ENCODE measurements at places on chromosomes 7 and 10.
A peak's percentile ranks its signal among the peaks of the same experiment; 100 is the strongest.

- DNase-seq: peak; percentile 10
Observed at GRCh38 chr7:143214789-143215679, 6.8 kb upstream of the TAS2R40 start.

GRCh38 chr7:21300692-21301091 is 127.2 kb upstream of the SP4 start:
- no peak for DNase-seq

GRCh38 chr7:105429746-105430612 is 41.3 kb upstream of the SRPK2 start:
- no peak for DNase-seq

- DNase-seq: no peak
Observed at GRCh38 chr10:26903431-26904217, 42.9 kb upstream of the ABI1 start.

DNA sequence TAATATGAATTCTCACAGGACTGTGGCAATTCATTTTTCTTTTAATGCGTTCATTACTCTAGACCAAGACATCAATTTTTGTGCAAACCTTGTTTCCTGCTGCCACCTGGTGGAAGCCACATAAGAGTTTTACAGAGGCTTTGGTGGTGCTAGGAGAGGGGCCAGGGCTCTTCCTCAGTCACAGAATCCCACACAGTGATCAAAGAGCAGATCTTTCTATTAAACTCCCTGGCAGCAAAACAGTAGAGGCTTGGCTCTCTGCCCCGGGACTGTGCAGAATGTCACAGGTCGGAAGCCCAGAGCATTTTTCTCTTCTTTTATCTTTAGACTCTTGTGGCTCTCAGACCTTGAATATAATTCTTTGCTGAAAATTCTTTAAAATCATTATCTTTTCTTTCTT is 506.4 kb upstream of the C7orf33 start:
- no peak for DNase-seq

DNA sequence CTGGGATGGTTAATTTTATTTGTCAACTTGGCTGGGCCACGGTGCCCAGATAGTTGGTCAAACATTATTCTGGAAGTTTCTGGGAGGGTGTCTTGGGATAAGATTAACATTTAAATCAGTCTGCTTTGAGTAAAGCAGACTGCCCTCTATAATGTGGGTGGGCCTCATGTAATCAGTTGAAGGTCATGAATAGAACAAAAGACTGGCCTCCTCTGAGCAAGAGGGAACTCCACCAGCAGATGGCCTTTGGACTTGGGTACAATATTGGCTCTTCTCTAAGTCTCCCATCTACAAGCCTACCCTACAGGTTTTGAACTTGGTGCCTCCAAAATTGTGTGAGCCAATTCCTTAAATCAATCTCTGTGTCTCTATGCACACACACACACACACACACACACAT is 61.8 kb downstream of the PLXNA4 start:
- no peak for DNase-seq

DNA sequence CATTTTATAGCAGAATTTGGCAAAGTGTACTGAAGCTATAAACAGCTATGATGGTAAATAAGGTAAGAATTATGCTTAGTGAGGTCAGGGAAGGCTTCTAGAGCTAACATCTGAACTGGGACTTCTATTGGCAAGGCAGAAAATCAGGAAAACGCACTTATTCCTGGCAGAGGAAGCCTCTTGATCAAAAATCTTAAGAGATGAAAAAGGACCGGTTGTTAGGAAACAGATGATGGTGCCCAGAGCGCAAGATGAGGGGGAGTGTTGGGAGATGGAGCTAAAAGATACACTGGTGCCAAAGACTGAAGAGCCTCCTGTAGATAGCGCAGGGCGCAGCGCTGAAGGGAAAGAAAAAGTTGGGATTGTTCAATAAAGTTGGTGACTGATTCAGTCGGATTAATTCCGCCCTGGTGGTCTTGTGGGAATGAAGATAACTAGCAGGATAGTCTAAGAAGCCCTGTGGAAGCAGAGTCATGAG is 550 bp upstream of the CALU start:
- no peak for DNase-seq

GRCh38 chr10:24231200-24231599 is 22.3 kb downstream of the KIAA1217 start:
- no peak for DNase-seq

- no peak for DNase-seq
Observed at GRCh38 chr7:24049296-24049695, 234.7 kb upstream of the NPY start.

DNA sequence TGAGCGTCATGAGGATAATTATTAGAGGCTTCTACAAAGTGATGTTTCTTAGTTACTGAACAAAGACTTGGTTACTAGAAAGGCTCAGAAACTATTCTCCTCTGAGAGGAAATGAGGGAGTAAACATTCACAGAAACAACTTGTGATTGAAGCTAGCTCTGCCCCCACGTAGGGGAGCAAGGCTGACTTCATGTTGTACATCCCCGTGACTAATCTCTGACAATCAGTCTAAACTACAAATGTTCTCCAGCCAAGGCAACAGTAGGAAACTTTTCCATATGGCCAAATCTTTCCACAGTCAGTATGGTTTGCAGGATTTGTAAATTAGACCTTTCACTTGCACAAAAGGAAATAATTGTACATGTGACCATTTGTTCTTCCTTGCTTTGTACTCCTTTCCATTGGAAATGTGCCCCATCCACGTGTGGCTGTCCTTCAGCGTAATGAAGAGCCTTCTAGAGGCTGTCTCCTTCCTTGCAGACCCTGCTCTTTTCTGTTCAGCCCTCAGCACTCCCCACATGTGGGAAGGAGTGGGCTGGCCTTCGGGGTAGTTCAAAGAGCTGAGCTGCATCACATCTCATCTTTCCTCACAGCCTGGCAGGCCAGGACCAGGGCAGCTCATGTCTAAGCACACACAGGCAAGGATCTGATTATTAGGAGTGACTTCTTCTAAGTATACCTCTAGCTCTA is 93.5 kb downstream of the PCGF5 start:
- no peak for DNase-seq

DNA sequence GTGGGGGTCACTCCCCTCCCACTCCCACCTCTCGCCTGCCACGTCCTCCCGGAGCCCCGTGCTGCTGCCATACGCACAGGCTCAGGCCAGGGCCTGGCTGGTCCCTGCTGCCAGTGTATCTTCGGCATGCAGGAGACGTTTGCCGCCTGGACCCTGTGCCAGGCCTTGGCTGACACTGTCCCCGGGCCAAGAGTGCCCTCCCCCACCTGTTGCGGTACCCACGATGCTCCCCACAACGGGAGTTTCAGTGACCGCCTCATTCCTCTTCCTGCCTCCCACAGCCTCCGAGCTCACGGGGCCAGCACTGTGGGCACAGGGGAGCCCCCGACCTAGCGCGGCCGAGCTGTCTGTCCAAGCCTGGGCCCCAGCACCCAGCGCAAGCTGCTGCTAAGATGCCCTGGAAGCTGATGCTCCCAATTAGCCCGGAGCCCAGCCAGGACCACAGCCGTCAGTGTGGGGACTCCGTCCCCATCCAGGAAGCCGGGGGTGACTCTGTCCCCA is 7.4 kb downstream of the TTYH3 start:
- no peak for DNase-seq

DNA sequence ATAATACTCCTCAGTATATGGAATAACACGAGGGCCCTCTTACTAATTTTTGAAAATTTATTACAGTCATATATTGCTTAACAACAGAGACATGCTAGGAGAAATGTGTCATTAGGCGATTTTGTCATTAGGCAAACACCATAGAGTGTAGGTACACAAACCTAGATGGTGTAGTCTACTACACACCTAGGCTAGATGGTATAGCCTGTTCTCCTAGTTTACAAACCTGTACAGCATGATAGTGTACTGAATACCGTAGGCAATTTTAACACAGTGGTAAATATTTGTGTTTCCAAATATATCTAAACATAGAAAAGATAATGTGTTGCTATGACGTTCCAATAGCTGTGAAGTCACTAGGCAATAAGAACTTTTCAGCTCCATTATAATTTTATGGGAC is 12.8 kb downstream of the OR2F1 start:
- DNase-seq: no peak

GRCh38 chr10:62736168-62736546 is 68.4 kb upstream of the ADO start:
- DNase-seq: no peak

- no peak for DNase-seq
Observed at GRCh38 chr7:158614700-158615099, 27.1 kb upstream of the PTPRN2 start.

DNA sequence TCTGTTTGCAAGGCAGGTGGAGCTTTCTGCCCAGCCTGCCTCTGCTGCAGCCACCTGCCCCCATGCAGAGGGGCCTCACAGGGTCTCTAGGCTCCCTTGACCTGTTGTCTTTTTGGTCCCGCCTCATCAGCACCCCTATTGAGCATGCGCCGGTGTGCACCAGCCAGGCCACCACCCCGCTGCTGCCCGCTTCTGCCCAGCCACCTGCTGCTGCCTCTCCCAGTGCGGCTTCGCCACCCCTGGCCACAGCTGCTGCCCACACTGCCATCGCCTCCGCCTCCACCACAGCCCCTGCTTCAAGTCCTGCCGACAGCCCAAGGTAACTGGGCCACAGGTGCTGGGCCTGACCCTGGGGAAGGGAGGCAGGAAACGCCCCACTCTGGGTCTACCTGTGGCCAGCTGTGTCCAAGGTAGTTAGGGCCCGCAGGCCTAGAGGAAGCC is 38.1 kb downstream of the LDB3 start:
- DNase-seq: no peak

- DNase-seq: no peak
Observed at GRCh38 chr10:119320981-119321380, 113.6 kb downstream of the GRK5 start.

DNA sequence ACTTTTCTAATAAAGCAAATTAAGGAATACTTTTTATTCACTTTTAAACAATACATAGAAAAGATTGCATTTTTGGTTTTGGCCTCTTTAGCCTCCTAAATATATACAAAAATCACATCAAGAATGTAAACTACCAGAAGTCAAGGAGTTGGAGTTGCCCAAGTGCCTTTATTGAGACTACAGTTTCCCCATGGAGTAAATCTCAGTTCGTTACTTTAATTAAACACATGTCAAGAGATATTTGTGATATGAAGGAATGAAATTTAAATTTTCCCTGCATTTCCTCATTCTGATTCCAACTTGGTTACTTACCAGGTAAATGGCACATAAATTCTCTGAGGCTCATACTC is 492.9 kb downstream of the TNS3 start:
- no peak for DNase-seq

GRCh38 chr10:91976317-91977051 is 52.9 kb downstream of the BTAF1 start:
- DNase-seq: no peak

- DNase-seq: peak; percentile 83
Observed at GRCh38 chr10:87862679-87863052, 667 bp downstream of the KLLN start.

GRCh38 chr10:33802566-33802965 is 468.1 kb upstream of the NRP1 start:
- no peak for DNase-seq

DNA sequence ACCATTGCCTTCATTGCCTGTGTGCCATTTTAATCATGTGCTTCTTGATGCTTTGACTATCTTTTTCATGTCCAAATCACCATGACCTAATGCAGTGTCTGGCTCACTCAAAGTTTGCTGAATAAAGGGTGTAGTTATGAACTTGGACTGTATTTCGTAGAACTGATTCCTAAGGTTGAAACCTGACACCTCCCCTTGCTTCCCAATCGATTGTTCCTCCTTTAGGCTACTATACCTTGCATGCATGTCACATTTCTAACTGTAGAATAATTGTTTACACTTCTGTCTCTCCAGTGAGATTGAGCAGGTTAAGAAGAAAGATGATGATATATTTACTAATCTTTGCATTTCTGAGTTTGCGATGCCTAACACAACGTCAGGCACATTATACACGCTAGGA is 41.0 kb upstream of the CDK1 start:
- DNase-seq: no peak

GRCh38 chr10:110671788-110672579 is 27.8 kb downstream of the RBM20 start:
- peak; percentile 65 for DNase-seq

DNA sequence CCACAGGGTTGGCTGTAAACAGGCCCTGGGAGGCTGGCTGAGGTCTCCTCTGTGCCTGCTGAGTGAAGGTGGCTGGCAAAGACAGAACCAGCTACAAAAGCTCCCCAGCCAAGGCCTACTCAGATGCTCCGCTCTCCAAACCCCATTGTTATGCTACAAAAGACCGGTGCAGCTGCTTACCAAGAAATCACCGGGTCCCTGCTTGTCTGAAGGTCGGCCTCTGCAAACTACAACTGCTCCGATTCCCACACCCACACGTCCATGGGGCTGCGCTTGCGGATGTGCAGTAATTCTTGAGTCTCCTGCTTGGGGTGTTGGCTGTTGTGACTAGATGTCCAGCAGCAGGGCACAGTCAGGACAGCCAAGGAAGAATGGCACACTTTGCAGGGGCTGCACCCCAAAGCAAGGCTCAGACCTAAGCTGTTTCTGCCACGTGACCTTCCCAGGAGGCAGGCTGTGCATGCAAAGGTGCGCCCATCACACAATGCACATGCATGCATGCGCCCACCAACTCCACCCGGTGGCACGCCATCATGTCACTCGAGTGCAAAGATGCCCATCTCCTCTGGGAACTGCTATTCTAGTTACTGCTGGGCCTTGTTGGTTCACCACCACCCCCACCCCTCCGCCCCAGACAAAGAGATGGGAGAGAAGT is 97.8 kb downstream of the OAT start:
- no peak for DNase-seq

DNA sequence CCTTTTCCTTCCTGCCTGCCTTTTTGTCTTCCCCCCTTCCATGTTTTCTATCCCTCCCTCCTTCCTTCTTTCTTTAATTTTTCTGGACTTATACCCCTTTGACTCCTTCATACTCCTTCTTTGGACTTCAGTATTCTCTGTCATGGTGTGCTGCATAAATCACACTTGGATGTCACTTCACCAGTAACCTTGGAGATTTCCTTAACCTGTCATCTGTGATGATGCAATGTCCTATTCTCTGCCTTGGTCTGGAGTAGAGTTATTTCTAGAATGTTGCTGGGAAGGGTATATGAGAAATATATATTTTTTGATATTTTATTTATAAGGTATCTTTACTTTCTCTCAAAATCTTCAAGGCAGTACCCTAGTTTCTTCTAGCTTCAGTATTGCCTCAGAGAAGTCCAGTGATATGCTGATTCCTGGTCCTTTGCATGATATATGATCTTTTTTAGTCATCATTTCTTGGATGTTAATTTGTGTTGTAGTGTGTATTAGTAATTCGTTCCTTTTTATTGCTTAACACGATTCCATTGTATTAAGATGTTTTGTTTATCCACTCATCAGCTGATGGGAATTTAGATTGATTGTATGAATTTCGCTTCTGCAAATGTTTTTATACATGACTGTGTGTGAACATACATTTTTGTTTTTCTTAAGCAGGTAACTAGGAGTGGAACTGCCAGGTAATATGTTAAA is 206.9 kb upstream of the MBL2 start:
- no peak for DNase-seq

- no peak for DNase-seq
Observed at GRCh38 chr7:861222-861621, 15.1 kb upstream of the GET4 start.

DNA sequence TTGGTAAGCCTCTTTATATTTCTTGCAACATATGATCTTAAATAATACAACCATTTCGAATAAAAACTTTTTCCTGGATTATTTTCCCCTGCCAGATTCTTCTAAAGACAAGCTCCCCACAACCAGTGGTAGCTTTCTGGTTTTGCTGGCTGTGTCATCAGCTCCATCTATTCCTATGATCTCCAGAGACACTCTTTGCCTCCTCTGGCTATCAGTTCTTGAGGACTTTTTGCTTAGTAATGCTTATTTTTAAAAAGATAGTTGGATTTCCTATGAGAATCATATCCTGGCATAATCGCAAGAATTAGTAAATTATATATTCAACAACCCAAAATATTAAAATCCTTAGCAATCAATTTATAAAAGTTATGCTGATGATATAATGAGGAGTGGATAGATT is 103.8 kb upstream of the SLC26A5 start:
- no peak for DNase-seq

Data from stimulated activated naive CD4-positive, alpha-beta T cell treated with Interleukin-2 at 50 U/mL for 16 hours (primary cell).